Cardiac muscle cell (in vitro differentiated cells and primary cell): ENCODE measurements at places on chromosomes 13 and 19.

GRCh38 chr19:49560358-49560900, 19.9 kb downstream of the NOSIP start:
- no peak for DNase-seq

DNA sequence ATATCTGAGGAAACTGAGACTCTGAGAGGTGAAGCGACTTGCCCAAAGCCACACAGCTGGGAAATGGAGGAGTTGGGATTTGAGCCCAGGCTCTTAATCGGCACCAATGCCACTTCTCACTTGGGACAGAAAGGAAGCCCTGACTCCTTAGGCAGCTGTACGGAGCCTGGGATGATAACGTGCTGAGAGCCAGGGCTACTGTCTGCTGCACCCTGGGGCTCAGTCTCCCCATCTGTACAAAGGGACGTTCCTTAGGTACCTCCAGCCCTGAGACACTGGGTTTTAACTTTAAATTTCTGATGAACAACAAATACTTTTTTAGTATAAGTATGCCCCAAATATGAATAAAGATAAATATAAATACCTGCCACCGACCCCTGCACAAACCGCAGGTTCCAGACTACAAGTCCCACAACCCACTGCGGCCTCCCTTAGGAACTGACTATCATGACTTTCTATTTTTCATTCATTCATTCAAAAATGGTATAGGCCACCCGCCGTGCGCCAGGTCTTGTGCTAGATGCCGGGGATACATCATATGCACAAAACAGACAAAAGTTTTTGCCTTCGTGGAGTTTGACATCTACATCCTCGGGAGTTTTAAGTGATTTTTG, 776 bp upstream of the NCLN start:
- DNase-seq, result peak; percentile 82

GRCh38 chr13:78105656-78106055, 187.0 kb upstream of the EDNRB start:
- DNase-seq, result no peak

GRCh38 chr19:28829762-28830161, 383.2 kb downstream of the UQCRFS1 start:
- no peak for DNase-seq

DNA sequence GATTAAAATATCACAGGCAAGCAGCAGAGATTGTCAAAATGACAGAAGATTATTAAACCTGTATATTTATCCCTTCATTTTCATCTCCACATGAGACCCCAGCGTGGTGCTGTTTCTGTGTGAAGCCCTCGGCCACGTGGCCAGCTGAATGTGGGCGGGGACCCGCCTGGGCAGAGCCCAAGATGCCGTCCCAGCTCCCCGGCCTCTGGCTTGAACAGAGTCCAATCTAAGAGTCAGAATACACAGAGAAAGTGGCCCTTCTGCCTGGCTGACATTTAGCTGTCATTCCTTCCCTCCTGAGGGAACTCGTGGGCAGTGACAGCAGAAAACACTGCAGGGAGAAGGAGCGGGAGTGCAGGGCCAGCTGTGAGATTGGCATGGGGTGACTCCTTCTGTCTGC, 34.9 kb upstream of the UQCRFS1 start:
- no peak for DNase-seq

GRCh38 chr19:44747739-44748425, 626 bp upstream of the BCL3 start:
- DNase-seq, result peak; percentile 46

- no peak for DNase-seq
These were observed 3.3 kb downstream of the RPS19 start for GRCh38 chr19:41863209-41863931.

- no peak for DNase-seq
These were observed 6.4 kb downstream of the POGLUT2 start for GRCh38 chr13:102792396-102792795.

GRCh38 chr19:16461630-16462051, 10.1 kb downstream of the EPS15L1 start:
- DNase-seq, result no peak

DNA sequence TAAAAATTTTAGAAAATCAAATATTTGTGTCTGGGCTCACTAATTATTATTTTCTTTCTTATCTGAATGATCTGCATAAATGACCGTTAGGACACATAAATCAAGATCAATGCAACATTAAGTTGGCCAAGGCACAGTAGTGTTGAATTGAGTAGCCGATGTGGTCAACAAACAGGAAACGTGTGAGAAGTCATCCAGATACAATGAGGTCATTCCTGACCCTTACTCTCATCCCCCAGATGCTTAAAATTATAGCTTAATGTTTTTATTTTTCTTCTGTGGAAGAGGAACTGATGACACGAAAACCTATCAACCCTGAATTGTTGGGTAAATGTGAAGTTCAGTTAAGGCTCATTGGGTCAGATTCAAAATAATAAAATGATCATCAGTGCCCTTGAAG, 222.9 kb downstream of the RFC3 start:
- DNase-seq, result no peak

DNA sequence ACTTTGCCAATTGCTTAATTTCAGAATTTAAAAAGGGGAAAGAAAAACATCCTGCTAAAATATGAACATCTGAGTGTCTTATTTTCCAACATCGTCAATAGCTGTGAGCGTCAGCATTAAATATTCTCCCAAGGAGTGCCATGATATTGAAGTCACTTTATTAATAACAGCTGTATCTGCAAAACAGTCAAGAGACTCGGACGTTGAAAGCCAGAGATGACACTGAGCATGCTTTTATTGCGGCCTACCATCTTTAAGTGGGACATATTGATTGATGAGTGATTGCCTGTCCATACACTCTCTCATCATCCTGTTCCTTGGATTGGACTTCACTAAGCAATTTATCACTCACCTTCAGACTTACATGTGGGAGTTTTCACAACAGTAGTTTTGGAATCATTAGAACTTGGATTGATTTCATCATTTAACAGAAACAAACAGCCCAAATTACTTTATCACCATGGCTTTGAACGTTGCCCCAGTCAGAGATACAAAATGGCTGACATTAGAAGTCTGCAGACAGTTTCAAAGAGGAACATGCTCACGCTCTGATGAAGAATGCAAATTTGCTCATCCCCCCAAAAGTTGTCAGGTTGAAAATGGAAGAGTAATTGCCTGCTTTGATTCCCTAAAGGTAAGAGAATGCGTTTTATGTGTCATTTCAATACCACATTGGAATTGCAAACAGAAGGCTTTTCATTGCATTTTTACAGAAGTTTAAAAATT, 53.8 kb downstream of the MBNL2 start:
- no peak for DNase-seq

DNA sequence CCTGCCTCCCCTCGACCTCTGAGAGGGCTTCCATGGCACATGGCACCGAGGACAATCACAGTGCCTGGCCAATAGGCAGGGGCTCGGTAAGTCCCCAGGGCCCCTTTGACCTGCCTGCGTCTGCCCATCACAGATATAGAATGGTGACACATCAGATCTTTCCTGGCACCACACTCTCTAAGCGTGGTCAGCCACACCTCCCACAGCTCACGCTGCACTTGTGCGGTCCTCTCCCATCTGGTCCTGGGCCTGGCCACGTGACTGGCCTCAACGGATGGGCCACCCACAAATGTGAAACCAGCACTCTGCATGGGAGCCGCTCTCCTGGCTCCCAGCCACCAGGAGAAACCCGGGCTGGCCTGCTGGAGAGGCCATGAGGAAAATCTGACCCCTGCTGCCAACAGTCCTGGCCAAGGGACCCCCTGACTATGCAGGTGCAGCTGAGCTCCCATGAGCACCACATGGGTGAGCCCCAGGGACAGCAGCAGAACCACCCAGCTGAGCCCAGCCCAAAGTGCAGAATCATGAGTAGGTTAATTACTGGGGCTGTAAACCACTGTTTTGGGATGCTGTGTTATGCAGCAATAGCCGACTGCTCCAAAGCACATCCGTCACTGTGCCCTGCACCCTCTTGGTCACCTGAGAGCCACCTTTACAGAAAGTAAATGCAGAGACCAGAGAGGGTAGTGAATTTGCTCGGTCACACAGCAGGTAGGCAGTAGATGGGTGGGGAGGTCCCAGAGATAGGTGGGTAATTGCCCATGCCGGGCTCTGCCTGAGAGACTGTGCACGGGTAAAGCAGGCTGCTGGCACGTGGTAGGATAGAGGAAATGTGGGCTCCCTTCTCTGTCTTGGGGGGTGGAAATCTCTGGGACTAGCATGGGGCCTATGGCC, 9.7 kb upstream of the MEF2B start:
- DNase-seq, result no peak

GRCh38 chr13:112118451-112119064, 51.6 kb downstream of the SOX1 start:
- DNase-seq, result no peak

GRCh38 chr19:37979547-37980082, 72.6 kb downstream of the SIPA1L3 start:
- DNase-seq, result no peak

GRCh38 chr13:98838776-98839175, 86.3 kb upstream of the SLC15A1 start:
- no peak for DNase-seq

DNA sequence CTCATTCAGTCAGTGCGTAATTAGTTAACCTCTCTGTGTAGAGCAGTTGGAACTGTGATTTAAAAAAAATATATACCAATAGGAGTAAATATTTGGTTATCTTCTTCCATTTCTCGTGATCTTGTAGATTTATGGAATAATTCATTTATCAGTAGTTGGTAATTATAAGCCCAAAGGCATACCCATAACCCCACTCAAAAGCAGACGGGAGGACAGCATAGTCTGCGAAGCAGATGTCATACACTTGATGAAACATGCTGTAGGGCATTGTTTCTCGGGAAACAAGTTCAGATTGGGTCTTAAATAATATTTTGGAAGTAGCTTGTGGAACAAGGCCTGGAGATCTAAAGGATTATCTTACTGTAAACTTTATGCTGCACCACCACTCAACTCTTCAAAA, 119.7 kb downstream of the FRY start:
- DNase-seq, result no peak

DNA sequence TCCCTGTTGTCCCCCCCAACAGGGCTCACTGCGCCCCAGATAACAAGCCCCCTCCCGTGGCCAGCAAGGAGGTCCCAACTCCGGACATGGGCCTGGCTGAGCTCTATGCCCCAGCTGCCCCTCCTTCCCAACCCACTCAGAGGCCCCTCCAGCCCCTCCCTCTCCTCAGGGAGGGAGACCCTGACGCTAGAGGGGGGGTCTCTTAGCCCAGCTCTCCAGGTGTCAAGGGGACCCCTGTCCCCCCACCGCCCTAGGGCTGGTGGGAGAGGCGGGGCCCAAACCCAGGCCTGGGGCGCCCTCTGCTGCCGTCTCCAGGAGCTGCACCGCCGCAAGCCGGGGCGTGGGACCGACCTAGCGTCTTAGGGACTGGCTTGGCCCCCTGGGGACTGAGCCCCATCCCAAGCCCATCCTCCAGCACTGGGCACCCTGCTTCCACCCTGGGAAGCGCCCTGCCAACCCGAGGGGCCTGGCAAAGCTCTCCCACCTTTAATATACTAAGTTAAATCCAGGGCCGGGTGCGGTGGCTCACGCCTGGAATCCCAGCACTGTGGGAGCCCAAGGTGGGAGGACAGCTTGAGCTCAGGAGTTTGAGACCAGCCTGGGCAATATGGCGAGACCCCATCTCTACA, 1.4 kb downstream of the GRIN3B start:
- peak; percentile 31 for DNase-seq

- peak; percentile 18 for DNase-seq
These were observed at the start of gene IL17D for GRCh38 chr13:20702915-20703779. Gene IL17D (plus strand): TSS chr13:20703699. CDS start chr13:20704002, 303 bp downstream.

DNA sequence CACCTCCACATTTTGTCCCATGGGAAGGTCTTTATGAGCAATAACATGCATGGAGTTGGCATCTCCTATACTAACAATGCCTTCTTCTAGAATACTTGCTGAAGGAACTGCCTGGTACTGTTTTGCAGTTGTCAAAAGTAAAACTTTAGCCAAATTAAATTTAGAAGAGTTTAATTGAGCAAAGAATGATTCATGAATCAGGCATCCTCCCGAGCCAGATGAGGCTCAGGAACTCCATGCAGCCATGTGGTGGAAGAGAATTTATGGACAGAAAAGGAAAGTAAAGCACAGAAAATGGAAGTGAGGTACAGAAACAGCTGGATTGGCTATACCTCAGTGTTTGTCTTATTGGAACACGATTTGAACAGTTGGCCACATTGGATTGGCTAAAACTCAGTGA, 1081.9 kb downstream of the SLITRK1 start:
- peak; percentile 1 for DNase-seq

DNA sequence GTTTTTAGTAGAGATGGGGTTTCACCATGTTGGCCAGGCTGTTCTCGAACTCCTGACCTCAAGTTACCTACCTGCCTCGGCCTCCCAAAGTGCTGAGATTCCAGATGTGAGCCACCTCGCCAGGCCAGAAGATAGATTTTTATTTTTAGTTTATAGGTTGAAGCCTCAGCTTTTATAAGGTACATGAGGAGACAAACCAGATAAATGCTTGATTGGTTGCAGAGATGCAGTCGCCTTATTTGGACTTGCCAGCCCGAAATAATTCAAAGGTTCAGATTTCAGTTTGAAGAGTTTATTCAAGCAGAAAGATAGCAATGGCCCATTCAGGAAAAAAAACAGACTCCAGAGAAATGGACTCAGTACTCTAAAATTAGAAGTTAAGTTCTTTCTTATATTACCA, 3.1 kb downstream of the ZNF69 start:
- DNase-seq, result no peak

GRCh38 chr13:107838588-107839161, 376.7 kb downstream of the LIG4 start:
- DNase-seq, result no peak

GRCh38 chr19:49403404-49404187, 15.5 kb downstream of the KASH5 start:
- DNase-seq, result peak; percentile 84
